ENCODE measurements at places on chromosomes 6 and 20.

GRCh38 chr6:40543776-40544175 is 43.4 kb downstream of the LRFN2 start:
- DNase-seq = no peak

- no peak for DNase-seq
Measured at GRCh38 chr6:106630366-106630765, 988 bp downstream of the QRSL1 start.

- DNase-seq = no peak
Measured at GRCh38 chr20:57514273-57514751, 10.6 kb downstream of the CTCFL start.

GRCh38 chr6:51459958-51460357 is 627.5 kb downstream of the PKHD1 start:
- DNase-seq = no peak

- no peak for DNase-seq
Measured at GRCh38 chr6:35492258-35492973, 4.5 kb downstream of the TEAD3 start.

- DNase-seq = no peak
Measured at GRCh38 chr20:6026051-6026450, 27.8 kb downstream of the LRRN4 start.

DNA sequence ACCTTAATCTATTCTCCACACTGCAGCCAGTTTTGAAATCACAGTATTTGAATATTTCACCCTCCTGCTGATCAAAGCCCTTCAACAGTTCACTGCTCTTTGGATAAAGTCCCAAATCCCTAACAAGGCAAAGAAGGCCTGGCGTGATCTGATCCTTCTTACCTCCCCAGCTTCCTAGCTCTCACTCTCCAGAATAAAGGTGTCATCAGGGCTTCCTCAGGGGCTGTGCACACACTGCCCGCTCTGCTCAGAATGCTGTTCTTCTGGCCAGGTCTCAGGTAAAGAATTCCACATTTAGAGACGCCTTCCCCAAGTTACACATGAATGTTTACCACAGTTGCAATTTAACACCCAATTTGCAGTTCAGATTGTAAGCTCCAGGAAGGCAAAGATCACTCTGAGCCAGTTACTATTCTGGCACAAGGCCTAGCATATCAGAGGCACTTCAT is 58.9 kb upstream of the MCM9 start:
- DNase-seq = no peak

DNA sequence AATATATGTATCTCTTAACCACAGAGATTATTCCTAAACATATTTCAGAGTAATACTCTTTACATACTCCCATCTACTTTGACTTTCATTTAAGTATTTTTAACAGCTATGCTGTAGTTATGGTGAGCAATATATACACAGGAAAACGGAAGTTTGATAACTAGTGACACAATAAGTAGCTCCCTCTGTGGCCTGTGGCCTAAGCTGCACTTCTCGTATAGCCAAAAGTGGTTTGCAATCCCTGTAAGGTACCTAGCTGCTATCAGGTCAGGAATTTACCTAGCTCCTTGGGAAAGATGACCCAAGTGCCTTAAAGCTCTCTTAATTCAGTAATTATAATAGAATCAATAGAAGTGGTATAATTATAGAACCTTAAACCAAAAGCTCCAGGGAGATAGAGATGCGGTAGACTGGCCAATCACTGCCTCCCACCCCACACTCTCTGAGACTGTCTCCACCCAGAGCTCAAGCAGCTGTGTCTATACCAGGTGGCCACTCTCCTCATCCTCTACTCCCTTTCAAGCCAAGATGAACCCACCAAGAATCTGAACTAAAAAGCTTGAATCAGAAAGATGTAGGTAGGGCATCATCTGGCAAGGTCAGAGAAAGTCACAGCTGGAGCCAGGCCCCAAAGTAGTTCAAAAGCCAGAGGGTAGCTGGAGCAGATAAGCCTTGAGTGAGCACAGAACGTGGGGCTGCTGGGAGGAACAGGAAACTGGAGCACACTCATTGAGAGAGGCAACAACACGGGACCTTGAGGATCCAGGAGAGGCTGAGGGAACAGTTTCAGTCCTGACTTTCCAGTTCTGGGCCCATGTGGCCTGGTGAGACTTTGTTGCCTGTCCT is 84.9 kb upstream of the ASF1A start:
- DNase-seq = no peak

GRCh38 chr6:145086197-145086596 is 649.1 kb downstream of the EPM2A start:
- no peak for DNase-seq

GRCh38 chr20:58697201-58697866 is 4.7 kb downstream of the NPEPL1 start:
- DNase-seq = no peak

GRCh38 chr20:59013959-59014608 is 5.1 kb upstream of the TUBB1 start:
- no peak for DNase-seq

- no peak for DNase-seq
Measured at GRCh38 chr6:79607000-79607399, 24.1 kb upstream of the SH3BGRL2 start.

- no peak for DNase-seq
Measured at GRCh38 chr20:7454047-7454446, 486.2 kb downstream of the HAO1 start.

DNA sequence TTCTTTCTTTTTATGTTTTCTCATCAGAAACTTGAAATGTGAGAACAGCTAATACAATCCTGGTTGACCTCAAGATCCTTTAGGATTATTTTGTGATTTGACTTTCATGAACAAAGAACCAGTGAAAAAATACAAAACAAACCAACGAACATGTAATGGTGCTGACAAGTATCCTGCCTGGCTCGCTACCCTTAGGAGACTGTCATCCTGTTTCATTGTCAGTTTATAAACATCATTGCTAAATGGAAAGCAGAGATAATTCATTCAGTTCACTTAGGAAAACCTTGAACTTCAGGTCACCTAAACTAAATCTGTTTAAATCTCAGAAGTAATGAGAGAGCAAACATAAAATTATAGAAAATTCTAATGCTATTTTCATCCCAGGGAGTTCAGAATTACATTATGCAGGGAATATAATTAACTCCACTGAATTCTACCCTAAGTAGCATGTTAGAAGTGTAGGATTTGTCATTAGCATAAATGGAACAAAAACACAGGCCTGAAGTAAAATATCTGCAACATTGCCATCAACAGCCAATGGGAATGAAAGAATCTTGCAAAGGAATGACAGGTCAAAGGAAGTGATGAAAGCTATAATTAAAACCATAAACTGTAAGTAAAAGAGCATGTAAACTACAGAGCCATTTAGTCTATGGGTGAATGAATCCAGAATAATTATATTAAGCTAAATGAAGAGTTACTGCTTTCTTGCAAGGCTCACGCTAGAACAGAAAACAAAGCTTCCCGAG is 401.2 kb upstream of the MANEA start:
- no peak for DNase-seq

DNA sequence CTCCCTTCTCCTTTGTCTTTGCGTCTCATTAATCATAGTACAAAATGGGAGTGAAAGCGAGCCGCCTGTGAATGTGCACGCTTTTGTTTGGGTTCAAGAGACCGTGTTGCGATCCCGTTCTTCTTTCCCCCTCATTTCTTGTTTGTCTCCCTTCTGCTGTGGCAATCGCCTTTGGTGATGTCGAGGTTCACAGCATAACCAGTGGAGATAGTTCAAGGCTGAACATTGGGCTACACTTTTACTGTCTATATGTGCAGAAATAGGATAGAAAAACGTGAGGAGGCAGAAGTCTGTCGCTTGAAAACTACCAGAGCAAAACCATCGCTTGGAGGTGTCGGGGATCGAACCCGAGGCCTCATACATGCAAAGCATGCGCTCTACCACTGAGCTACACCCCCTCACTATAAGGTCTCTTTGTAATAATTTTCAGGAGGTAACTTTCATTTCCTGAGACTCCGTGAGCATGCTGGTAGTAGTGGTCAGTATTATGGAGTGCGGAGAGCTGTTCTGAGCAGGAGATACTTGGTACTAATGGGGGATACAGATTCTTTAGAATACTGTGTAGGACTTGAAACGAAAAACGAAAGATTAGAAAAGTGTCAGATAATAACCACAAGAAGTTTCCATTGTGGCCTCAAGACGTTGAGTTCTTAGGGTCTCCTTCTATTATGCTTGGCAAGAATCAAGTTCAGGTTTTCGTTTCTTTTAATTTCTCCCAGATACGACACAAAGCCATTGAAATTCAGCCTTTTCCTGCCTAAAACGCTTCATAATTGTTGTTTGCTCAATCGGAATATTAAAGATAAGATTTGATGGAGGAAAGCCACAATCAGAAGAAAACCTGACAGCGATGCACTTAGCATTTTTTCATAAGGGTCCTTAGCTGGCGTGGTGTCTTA is 106.6 kb downstream of the TRIM27 start:
- DNase-seq = no peak

DNA sequence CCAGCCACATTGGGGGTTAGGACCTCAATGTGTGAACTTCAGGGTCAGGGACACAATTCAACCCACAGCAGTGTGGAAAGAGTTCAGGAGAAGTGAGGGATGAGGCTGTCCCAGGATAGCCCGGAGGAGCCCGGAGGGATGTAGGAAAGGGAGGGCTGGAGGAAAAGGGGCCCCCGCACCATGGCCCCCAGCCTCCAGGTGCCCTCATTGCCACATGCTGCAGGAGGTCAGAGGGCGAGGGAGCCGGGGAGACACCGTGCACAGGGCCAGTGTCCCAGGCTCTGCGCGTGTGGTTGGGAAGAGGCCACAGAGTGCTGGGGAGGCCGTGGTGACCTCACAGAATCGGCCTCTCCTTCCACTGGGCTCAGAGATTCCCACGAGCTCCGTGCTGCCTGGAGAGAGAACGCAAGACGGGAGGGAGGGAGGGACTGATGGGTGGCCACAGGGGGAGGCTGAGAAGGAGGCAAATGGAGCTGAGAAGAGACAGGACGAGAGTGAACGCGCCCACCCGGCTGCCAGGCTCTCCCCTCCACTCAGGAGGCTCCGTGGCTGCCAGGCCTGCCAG is 215.1 kb downstream of the DLL1 start:
- DNase-seq = no peak

DNA sequence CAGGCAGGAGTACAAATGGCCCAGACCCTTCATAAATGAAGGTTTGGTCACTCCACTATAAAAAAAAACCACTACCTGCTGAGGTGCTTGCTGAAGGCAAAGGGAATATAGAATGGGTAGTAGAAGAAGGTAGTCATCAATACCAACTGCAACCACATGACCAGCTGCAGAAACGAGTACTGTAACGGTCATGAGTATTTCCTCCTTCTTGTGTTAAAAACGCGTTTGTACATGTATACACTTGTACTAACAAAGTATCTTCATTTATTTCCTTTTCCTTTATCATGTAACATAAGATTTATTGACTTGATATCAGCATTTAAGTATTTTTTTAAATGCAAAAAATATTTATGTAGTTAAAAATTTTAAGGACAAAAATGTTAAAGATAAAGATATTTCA is 238.6 kb downstream of the TFAP2B start:
- no peak for DNase-seq

DNA sequence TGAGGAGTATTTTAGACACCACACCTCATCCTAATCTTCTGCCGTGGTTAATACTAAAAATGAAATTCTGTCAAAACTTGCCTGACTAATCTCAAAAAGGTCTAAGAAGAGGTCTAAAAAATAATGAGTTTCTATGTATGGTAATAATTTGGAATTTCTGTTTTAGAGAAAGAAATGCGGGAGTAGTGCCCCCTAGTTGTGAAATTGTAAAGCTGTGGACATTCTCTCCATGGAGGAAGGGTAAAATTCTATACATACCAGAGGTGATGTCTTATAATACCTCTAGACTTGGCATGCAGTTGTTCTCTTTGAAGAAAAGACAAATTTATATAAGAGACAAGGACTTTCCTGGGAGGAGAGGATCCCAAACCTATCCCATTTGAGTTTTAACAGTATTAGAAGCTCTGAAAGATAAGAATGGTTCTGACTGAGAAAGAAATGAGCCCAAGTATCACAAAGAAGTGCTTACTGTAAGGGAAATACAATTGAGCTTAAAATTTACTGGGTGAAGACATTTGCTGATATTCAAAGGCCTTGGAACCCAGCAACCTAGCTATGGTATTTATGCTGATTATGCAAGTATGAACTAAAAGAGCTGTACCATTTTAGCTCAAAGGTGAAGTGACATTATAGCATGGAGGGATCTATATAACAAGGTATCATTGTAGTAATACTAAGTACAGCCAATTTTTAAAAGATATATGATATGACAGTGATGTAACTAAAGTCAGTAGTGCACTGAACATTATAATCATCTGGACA is 5.1 kb upstream of the EPHA7 start:
- no peak for DNase-seq

DNA sequence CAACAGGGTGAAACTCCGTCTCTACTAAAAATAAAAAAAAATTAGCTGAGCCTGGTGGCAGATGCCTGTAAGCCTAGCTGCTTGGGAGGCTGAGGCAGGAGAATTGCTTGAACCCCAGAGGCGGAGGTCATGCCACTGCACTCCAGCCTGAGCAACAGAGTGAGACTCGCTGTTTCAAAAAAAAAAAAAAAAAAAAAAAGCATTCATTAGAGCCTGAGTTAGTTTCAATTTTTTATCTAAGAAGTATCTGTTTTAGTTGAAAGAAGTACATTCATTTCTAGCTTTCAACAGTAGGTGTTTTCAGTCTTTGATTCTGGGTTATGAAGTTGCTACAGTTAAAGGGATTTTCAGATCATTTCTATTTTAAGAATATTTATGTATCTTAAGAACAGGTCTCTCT is 42.2 kb downstream of the ZNF292 start:
- no peak for DNase-seq

- no peak for DNase-seq
Measured at GRCh38 chr20:55174172-55174571, 698.8 kb downstream of the DOK5 start.

GRCh38 chr6:51077821-51078518 is 259.3 kb downstream of the TFAP2B start:
- no peak for DNase-seq

GRCh38 chr6:22025468-22026163 is 271.2 kb downstream of the PRL start:
- no peak for DNase-seq

- no peak for DNase-seq
Measured at GRCh38 chr6:91895599-91896285, 1308.9 kb upstream of the MAP3K7 start.

DNA sequence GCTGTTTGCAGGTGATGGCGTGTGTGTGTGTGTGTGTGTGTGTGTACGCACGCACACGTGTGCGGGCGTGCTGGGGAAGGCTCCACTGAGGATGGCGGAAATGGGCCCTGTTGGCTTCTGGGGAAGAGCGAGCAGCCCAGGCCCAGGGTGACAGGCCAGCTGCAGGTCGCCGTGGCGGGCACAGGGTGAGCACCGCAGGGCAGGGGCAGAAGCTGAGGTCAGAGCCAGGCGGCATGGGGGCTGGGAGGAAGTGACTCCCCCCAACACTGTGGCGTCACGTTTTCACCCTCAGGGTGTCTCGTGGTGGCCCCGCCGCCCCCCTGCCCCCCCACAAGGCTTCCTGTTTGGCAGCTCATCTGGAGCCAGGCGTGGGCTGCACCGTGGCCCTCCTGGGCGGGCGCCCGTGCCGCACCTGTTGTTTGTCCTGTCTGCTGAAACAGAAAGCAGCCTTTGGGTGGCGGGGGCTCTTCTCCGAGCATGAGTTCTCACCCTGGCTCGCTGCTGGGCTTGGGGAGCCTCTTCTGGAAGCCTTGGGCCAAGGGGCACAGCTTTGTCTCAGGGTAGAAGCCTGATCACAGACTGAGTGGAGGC is 7.1 kb downstream of the RBM38 start:
- DNase-seq = peak; percentile 85

All from stimulated activated CD8-positive, alpha-beta memory T cell treated with anti-CD3 and anti-CD28 coated beads, Interleukin-15, amount 100 ng/mL, for 4 hours (primary cell).